ENCODE measurements at places on chromosomes 16 and 17.

GRCh38 chr17:57553991-57554825, 190.9 kb downstream of the CCDC182 start:
- H3K36me3 ChIP-seq, result no peaks in the 10 kb centered on the region
- peaks cover 59% of the 10 kb centered on the region for H3K4me1 ChIP-seq
- no peak overlapping the region for H3K4me3 ChIP-seq

DNA sequence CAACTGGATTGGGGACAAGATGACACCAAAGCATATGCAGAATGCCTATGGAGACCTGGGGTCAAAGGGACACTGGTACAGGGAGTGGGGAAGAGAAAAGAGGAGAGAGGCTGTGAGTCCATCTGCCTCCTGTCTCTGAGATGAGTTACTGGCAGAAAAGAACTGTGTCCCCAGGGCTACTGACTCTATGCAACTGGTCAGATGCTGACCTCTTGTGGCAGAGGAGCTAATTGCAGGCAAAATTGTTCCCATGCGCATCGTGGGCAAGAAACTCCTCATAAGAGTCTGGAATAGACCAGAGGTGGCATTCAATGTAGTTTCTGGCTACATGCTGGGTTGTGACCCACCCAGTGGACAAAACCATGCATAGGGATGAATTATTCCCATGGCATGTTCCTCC, 26.1 kb upstream of the MLKL start:
- no peak for DNase-seq
- peaks cover 9% of the 10 kb centered on the region for H3K4me1 ChIP-seq
- H3K4me3 ChIP-seq, result no peak overlapping the region
- no peaks in the 10 kb centered on the region for H3K36me3 ChIP-seq
- H3K27ac ChIP-seq, result no peak overlapping the region
- H3K27me3 ChIP-seq, result peaks cover under 1% of the 10 kb centered on the region

GRCh38 chr17:49469831-49470810, 25.0 kb upstream of the NGFR start:
- peaks cover 41% of the 10 kb centered on the region for H3K4me1 ChIP-seq
- H3K4me3 ChIP-seq, result peak overlapping the region; percentile 57
- peaks cover 57% of the 10 kb centered on the region for H3K27me3 ChIP-seq

DNA sequence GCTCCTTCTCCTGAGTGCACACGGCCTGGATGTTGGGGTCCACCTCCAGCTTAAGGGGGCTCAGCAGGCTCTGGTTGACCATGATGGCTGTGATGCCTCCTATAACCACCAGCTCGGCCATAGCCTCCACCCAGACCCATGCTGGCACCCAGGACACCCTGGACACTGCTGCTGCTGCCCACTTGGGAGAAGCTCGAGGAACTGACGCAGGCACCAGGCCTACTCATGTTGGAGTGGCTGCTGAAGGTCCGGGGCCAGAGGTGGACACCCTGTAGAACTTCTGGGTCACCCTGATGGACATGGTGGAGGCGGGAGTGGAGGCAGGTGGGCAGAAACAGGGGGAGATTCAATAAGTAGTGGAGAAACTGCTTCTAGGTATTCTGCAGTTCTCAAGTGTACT, 28.0 kb downstream of the IKZF3 start:
- H3K27me3 ChIP-seq, result peaks cover 17% of the 10 kb centered on the region
- H3K36me3 ChIP-seq, result peaks cover 6% of the 10 kb centered on the region
- no peak for DNase-seq
- no peaks in the 10 kb centered on the region for H3K4me1 ChIP-seq

DNA sequence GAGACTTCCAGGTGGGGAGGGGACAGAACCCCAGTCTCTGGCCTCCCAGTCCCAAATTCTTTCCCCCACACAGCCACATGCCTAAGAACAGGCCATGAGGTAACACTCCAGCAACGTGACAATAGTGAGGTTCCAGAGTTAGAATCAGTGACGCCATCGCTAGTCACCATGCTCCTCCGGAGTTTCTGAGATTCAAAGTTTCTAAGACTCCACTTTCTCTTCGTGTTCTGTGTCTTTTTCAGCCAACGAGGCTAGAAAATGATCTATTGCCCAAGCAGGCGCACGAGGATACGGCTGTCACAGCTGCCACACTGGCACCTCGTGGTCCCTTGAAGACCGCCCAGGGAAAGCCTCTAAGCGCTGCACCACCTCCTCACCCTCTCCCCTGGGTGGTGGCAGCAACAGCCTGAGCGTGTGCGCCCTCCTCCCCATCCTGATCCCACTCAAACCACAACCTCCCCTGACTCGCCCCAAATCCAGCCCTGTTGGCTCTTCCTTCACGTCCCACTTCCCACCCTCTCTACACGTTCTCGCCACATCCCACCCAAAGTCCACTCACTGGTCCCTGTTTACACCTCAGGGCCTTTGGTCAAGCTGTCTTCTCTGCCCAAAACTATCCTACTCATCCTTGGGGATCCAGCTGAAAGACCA, 1.0 kb downstream of the MCRIP1 start:
- H3K27ac ChIP-seq, result peak overlapping the region; percentile 95
- no peak for DNase-seq
- H3K36me3 ChIP-seq, result no peaks in the 10 kb centered on the region
- H3K4me1 ChIP-seq, result peaks cover 19% of the 10 kb centered on the region

All from mesothelial cell of epicardium (in vitro differentiated cells).